ENCODE measurements at places on chromosomes 7 and 10. TPM values are rescaled to one million over a fixed set of nuclear protein-coding genes. Genes with fewer than 3 reads are reported as not detected.

The VENTX gene
- polyA plus RNA-seq = 0.17 TPM

DNA sequence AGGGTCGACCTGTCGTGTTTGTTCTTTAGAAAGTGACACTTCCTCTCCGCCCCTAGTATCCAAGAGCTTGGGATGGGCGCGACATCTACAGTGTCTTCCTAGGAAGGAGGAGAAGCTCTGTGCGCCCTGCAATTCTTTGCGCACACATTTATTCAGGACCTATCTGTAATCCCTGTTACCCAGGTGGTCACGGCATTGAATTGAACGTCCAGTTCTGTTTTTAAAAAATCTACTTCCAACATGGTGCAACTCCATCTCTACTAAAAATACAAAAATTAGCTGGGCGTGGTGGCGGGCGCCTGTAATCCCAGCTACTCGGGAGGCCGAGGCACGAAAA lies 606 bp upstream of the LAMB1 start:
- no peak for DNase-seq

- no peak for DNase-seq
Measured at GRCh38 chr7:101693498-101694091, 64.5 kb upstream of the MYL10 start.

- DNase-seq = no peak
Measured at GRCh38 chr10:112168733-112169132, 14.8 kb downstream of the GPAM start.

GRCh38 chr7:52639126-52639525 lies 396.3 kb upstream of the POM121L12 start:
- no peak for DNase-seq

GRCh38 chr10:102796407-102797176 lies 40.6 kb downstream of the CYP17A1 start:
- no peak for DNase-seq

DNA sequence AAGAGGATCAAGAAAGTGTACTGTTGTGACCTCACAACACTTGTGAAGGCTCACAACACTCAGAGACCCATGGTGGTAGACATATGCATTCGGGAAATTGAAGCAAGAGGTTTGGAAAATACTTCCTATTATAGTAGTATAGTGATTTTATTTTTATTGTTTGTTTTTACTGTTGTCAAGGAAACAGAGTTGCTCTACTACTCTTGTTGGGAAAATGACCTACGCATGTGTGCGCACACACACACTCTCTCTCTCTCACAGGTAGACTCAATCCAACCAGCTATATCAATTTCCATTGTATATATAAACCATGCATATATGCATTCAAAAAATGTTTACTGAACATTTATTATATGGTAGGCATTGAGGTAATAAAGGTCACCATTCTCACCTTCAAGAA lies 63.7 kb upstream of the PRR15 start:
- DNase-seq = no peak

The CHCHD1 gene
- 51.8 TPM for polyA plus RNA-seq

All from right renal cortex interstitium (tissue), 3 donors.